Stomach (tissue), 19 donors: ENCODE measurements at places on chromosomes 3 and 15. TPM values are rescaled to one million over a fixed set of nuclear protein-coding genes. Genes with fewer than 3 reads are reported as not detected.

Gene SPPL2A
- 24.2 TPM for polyA plus RNA-seq

- no peaks in the 10 kb centered on the region for H3K4me1 ChIP-seq
- H3K27me3 ChIP-seq = no peaks in the 10 kb centered on the region
- H3K27ac ChIP-seq = no peak overlapping the region
- peak; percentile 30 for DNase-seq
Measured at GRCh38 chr3:67495751-67496150, 158.7 kb downstream of the SUCLG2 start.

DNA sequence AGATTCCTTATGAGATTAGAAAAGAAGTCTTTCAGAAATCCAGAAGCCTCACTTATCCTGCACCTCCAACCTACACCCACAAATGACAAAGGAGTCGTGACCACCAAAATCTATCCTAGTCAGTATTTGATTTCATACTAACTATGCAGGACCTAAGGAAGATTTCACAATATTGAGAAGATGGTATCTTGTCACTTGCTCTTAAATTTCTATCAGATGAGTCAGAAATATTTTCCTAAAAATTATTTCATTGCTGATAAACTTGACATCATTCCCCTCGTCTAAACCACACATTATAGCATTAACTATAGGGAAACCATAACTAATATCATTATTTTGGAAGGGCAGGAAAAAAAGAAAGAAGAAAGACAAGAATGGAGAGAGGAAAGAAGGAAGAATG, 138.0 kb upstream of the THBS1 start:
- DNase-seq = no peak
- no peaks in the 10 kb centered on the region for H3K36me3 ChIP-seq

GRCh38 chr15:42547918-42548248, 710 bp downstream of the LRRC57 start:
- peaks cover 18% of the 10 kb centered on the region for H3K4me1 ChIP-seq
- peak overlapping the region; percentile 86 for H3K27ac ChIP-seq
- no peaks in the 10 kb centered on the region for H3K27me3 ChIP-seq
- no peak for DNase-seq
- peak overlapping the region; percentile 98 for H3K4me3 ChIP-seq
- H3K36me3 ChIP-seq = peaks cover 33% of the 10 kb centered on the region
